ENCODE measurements at places on chromosomes 4 and X. TPM values are rescaled to one million over a fixed set of nuclear protein-coding genes. Genes with fewer than 3 reads are reported as not detected.

GRCh38 chr4:105455998-105456397 is 17.9 kb downstream of the PPA2 start:
- H3K27ac ChIP-seq = no peak overlapping the region
- no peaks in the 10 kb centered on the region for H3K4me1 ChIP-seq
- H3K36me3 ChIP-seq = no peaks in the 10 kb centered on the region
- H3K27me3 ChIP-seq = no peaks in the 10 kb centered on the region
- H3K4me3 ChIP-seq = no peak overlapping the region

GRCh38 chr4:100369871-100370270 is 148.0 kb downstream of the EMCN start:
- no peaks in the 10 kb centered on the region for H3K27me3 ChIP-seq
- no peaks in the 10 kb centered on the region for H3K36me3 ChIP-seq
- no peak overlapping the region for H3K27ac ChIP-seq
- H3K4me3 ChIP-seq = no peak overlapping the region

DNA sequence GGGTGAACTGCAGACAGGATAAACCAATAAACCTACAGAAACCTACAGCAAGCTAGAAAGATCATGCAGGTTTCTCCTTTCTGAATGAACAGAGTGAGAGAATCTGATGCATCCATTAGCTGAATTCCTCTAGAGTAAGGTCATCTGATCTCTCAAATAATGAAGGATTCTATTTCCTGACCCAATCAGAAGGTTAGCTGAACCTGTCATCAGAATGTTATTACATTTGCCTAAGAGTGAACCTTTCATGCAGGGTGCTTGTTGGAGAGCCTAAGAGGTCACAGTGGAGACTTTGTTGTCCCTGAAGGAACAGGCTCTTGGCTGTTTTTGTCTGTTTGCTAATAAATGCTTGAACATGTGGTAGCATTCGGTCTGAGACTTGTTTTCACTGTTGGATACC is 24.0 kb downstream of the MEPE start:
- H3K4me1 ChIP-seq = no peaks in the 10 kb centered on the region
- no peaks in the 10 kb centered on the region for H3K36me3 ChIP-seq

GRCh38 chr4:184968366-184968765 is 49.9 kb upstream of the HELT start:
- H3K27ac ChIP-seq = no peak overlapping the region
- H3K4me1 ChIP-seq = peaks cover 7% of the 10 kb centered on the region
- no peaks in the 10 kb centered on the region for H3K36me3 ChIP-seq
- DNase-seq = no peak
- no peak overlapping the region for H3K4me3 ChIP-seq

DNA sequence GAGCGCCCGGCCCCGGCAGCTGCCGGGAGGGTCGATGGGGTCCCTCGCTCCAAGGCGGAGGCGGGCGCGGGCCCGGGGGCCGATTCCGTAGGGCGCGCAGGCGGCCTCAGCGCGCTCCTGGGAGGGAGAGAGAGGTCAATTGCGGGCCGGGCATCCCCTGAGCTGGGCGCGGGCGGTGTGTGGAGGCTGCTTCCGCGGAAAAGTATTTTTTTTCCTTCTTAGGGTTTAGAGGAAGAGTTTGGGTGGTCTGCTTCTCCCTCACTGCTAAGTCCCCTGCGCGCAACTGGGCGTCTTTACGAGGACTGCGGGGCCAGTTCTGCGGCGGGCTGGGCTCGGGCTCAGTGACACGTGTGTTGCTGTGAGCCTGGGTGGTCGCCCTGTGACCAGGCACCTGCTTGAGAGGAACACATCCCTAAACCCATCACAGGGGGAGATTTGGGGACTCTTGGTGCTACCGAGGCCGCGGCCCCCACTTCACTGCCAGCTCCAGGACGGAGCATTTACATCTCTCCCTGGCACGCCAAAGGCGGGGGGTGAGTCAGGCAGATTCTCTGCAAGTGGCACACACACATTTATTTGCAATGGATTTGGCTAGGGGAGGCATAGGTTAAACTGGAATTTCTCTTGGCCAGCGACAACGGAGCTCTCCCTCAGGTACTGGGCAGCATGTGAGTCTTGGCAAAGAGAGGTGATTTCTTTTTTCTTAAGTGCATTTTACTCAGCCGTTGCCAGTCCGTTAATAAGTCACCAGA is 151.2 kb upstream of the SLC4A4 start:
- DNase-seq = peak; percentile 89
- H3K27me3 ChIP-seq = no peaks in the 10 kb centered on the region
- no peak overlapping the region for H3K27ac ChIP-seq

DNA sequence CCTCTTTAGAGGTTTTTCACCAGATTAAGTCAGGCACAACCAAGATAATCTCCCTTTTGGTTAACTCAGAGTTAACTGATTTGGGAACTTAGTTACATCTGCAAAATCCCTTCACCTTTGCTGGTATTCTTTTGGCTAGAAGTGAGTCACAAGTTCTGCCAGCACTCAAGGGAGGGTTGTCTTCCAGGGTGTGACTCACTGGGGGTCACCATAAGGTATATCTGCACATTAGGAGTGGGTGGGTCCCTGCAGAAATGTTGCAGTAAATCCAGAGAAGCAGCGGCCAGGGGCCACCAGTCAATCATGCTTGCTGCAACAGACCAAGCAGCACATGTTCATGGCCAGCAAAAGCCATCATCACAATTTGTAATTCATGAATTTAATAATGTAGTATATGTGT is 59.8 kb upstream of the MAML3 start:
- H3K27me3 ChIP-seq = no peaks in the 10 kb centered on the region
- H3K27ac ChIP-seq = no peak overlapping the region
- H3K4me3 ChIP-seq = no peak overlapping the region
- no peak for DNase-seq
- no peaks in the 10 kb centered on the region for H3K36me3 ChIP-seq

DNA sequence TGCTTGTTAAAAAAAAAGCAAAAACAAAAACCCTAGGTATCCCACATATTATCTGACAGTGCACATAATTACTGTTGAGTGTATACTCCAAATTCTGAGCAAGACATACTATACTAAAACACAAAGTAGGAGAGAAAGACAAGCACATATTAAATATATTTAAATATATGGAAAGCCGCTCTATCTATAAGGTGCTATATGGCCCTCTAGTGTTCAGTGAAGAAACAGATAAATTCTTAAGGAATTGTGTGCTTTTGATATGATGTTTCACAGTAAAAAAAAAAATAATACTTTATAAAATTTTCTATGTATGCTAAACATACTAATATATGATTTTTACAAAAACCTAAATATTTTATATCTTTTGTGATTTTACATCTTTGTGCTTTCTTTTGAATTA is 137.8 kb downstream of the FBXW7 start:
- no peak overlapping the region for H3K4me3 ChIP-seq
- no peak for DNase-seq
- H3K27me3 ChIP-seq = no peaks in the 10 kb centered on the region
- H3K27ac ChIP-seq = no peak overlapping the region
- no peaks in the 10 kb centered on the region for H3K36me3 ChIP-seq

Gene TMSB15A
- not detected for total RNA-seq

- no peak overlapping the region for H3K4me3 ChIP-seq
- H3K4me1 ChIP-seq = no peaks in the 10 kb centered on the region
- no peaks in the 10 kb centered on the region for H3K27me3 ChIP-seq
- no peak for DNase-seq
- no peaks in the 10 kb centered on the region for H3K36me3 ChIP-seq
These were observed 10.1 kb upstream of the VMA21 start for GRCh38 chrX:151386838-151387459.

Gene PAGE4
- total RNA-seq = not detected

DNA sequence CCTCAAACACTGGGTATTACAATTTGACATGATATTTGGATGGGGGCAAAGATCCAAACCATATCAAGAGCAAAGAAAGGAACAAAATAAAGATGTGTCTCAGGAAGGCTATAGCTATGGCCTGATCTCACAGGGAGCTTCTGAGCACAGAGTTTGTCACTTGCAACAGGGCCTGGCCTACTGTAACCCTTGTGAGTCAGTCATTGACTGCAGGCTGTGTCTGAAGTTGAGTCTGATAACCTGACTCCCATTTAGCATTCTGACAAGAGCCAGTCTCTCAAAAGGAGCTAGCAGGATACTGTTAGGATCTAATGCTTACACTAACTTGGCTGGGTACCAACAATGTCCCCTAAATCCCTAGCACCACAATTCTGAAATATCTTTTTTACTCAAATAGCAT is 612.5 kb upstream of the TECRL start:
- no peaks in the 10 kb centered on the region for H3K27me3 ChIP-seq
- no peaks in the 10 kb centered on the region for H3K36me3 ChIP-seq
- DNase-seq = no peak
- no peak overlapping the region for H3K27ac ChIP-seq

DNA sequence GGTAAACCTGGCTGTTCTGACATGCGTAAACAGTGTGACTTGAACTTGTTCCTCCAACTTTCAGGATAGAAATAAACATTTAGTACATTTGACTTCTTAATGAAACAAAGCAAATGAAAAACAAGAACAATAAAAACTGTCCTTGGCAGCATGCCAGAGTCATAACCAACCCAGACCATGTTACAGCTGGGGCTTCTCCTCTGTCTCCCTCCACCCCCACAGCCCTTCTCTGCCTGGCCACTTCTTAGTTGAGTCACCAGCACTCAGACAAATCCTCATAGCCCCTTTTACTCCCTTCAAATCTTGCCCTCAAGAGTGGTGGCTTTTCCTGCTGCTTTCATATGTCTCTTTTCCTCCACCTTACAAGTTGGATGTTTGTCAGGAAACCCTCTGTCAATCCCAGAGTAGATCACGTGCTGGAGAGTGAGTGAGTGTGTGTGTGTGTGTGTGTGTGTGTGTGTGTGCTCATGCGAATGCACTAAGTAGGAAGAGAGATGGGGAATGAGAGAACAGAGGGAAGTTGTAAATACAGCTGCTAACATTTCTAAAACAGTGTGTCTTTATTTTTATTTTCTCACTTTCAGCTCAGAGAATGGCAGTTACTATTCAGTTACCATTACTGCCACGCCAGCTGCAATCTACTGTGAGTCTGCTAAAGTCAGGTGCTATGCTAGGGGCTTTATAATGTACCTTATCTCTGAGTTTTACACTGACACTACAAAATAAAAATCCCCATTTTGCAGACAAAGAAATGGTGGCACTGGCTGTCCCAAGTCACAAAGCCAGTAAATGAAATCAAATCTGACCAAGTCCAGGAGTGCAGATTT is 15.0 kb downstream of the SCARB2 start:
- peak overlapping the region; percentile 84 for H3K27ac ChIP-seq
- H3K27me3 ChIP-seq = no peaks in the 10 kb centered on the region
- H3K4me3 ChIP-seq = peak overlapping the region; percentile 1

DNA sequence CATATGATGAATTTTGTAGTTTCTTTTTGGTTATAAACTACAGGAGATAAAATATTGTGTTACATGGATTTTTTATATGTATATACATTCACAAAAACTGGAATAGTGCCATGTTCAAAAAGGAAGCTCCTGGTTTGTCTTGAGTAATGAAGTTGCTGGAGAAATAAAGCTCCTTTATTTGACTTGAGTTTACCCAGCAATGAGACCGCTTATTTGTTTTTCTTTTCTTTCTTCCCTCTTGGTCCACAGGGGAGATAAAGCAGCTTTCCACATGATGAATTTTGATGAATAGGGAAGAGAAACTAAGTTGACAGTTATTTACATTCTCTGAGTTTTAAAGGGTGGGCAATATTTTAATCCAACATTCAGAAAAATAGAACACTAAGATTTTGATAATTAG is 176.5 kb downstream of the GPM6A start:
- H3K36me3 ChIP-seq = no peaks in the 10 kb centered on the region
- H3K4me1 ChIP-seq = no peaks in the 10 kb centered on the region
- no peak overlapping the region for H3K4me3 ChIP-seq

Gene TEX11
- total RNA-seq = 0.28 TPM

Gene BTK
- total RNA-seq = 13.9 TPM

- H3K27ac ChIP-seq = no peak within 1 kb of the TSS
- no peaks in the 10 kb centered on the region for H3K36me3 ChIP-seq
- H3K27me3 ChIP-seq = no peaks in the 10 kb centered on the region
These were observed at the start of gene TMEM150C for GRCh38 chr4:82561786-82562563. TMEM150C (minus strand) TSS chr4:82561988; CDS start chr4:82504657, 57,331 bp downstream.

- no peaks in the 10 kb centered on the region for H3K4me1 ChIP-seq
- no peak for DNase-seq
- no peaks in the 10 kb centered on the region for H3K27me3 ChIP-seq
- no peaks in the 10 kb centered on the region for H3K36me3 ChIP-seq
- no peak overlapping the region for H3K27ac ChIP-seq
- no peak overlapping the region for H3K4me3 ChIP-seq
These were observed 924.3 kb upstream of the SLIT2 start for GRCh38 chr4:19327364-19327763.

GRCh38 chr4:10047967-10048366 is 26.7 kb upstream of the SLC2A9 start:
- no peaks in the 10 kb centered on the region for H3K36me3 ChIP-seq
- no peak overlapping the region for H3K27ac ChIP-seq
- no peak overlapping the region for H3K4me3 ChIP-seq
- peaks cover 4% of the 10 kb centered on the region for H3K4me1 ChIP-seq
- no peaks in the 10 kb centered on the region for H3K27me3 ChIP-seq

DNA sequence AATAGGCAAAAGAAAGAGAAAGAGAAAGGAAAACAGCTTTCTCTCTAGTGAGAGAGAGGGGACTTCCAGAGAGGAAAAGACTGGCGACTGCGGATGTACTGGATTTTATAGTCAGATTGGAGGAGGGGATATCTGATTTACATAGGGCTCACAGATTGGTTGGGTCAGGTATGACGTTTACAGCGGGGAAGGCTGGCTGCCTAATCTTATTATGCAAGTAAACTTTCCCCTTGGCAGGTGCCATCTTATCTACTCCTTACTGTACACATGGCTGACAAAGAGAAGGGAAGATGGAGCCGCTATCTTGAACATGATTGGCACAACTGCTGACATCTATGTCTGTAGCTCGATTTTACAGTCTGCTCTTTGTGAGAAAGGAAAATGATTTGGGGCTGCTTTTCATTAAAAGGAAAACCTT is 25.4 kb downstream of the RBPJ start:
- no peak overlapping the region for H3K4me3 ChIP-seq
- no peaks in the 10 kb centered on the region for H3K27me3 ChIP-seq
- H3K4me1 ChIP-seq = no peaks in the 10 kb centered on the region
- DNase-seq = no peak

- H3K4me3 ChIP-seq = no peak overlapping the region
- H3K27ac ChIP-seq = no peak overlapping the region
- no peak for DNase-seq
- no peaks in the 10 kb centered on the region for H3K4me1 ChIP-seq
These were observed 39.5 kb upstream of the NDST4 start for GRCh38 chr4:115152965-115153364.

- no peak for DNase-seq
- no peak overlapping the region for H3K4me3 ChIP-seq
- no peak overlapping the region for H3K27ac ChIP-seq
- no peaks in the 10 kb centered on the region for H3K4me1 ChIP-seq
- no peaks in the 10 kb centered on the region for H3K27me3 ChIP-seq
These were observed 98.2 kb upstream of the FAM9B start for GRCh38 chrX:9132036-9132638.

GRCh38 chrX:131987252-131987651 is 35.9 kb upstream of the STK26 start:
- H3K4me3 ChIP-seq = no peak overlapping the region
- DNase-seq = no peak
- H3K36me3 ChIP-seq = no peaks in the 10 kb centered on the region
- H3K4me1 ChIP-seq = no peaks in the 10 kb centered on the region
- H3K27me3 ChIP-seq = peaks cover 16% of the 10 kb centered on the region
- H3K27ac ChIP-seq = no peak overlapping the region

Data from kidney (tissue), 22 donors.